ENCODE measurements at places on chromosomes 2 and 18.

- DNase-seq: no peak
Measured at GRCh38 chr2:56682397-56682760, 498.6 kb downstream of the CCDC85A start.

- no peak for DNase-seq
Measured at GRCh38 chr18:34816183-34816582, 106.1 kb downstream of the DTNA start.

GRCh38 chr18:52617931-52618330 is 277.9 kb downstream of the DCC start:
- DNase-seq: no peak

GRCh38 chr2:14756122-14756541 is 123.6 kb downstream of the LRATD1 start:
- DNase-seq: no peak

GRCh38 chr2:84301717-84302116 is 157.4 kb downstream of the SUCLG1 start:
- no peak for DNase-seq

DNA sequence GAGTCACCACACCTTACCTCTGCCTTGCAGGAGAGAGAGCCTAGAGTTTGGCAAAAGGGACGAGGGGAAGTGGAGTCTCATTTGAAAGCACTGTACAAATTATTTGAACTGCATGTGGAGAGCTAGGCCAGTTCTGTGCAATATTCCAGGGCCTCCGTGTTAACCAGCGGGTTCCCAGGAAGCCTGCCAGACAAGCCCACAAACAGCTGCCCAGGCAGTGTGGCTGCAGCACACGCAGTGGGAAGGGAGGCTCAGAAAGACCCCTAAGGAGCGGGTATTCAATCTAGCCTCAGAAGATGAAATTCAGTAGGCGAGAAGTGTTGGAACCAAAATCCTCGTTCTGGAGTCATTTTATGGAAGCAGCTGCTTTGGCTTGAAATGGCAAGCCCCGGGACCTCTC is 30.7 kb downstream of the CNGA3 start:
- DNase-seq: no peak

DNA sequence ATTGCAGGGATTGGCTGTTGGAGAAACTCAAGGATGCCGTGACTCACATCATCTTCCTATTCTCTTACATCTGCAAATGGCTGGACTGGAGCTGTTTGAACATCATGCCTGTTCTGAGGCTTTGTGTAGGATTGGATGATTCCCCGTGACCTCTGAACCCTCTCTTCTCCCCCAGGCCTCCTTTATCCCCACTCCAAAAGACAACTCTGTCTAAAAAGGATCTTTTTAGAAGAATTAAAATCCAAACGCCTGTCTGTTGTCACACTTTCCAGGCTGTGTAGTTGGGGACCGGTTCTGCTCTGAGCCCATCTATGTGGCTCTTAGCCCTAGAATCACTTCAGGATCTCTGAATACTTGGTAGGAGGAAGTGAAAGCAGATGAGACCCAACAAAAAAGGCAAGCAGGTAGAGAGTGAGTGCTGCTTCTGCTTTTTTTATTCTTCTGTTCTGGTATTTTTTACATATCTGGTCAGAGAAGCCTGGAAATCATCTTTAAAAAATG is 565 bp downstream of the SP140 start:
- no peak for DNase-seq

DNA sequence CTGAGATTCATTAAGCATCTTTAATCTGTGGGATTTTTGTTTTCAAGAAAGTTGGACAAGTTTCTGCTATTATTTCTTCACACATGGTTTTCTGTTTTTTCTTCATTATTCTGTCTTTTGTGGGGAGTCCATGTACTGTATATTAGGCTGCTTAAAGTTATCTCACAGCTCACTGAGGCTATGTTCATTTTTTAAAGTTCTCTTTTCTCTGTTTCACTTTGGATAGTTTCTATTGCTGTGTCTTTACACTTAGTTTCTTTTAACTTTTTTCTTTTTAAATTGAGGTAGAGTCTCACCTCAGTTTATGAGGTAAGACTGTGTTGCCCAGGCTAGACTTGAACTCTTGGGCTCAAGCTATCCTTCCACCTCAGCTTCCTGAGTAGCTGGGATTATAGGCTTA is 8.6 kb downstream of the OSBPL6 start:
- DNase-seq: no peak

GRCh38 chr2:160491911-160492371 is 1.7 kb downstream of the RBMS1 start:
- DNase-seq: no peak

- DNase-seq: no peak
Measured at GRCh38 chr18:51300912-51301311, 103.4 kb upstream of the MEX3C start.

- DNase-seq: no peak
Measured at GRCh38 chr18:70376914-70377258, 88.0 kb downstream of the SOCS6 start.

DNA sequence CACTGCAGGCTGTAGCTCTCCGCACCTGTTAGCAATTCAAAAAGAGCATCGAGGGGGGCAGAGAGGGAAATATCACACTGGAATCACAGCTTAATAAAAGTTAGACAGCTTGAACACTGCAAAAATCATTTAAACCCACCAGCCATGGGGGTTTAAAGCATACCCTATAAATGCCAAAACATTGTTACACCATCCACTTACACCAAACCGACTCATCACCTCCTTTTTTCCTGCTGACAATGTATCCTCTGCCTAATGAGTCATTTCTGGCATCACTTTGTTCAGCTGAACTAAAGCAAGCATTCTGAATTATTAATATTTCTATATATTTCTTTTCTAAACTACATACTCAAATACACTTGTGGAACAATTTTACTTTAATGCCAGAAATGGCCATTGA is 21.6 kb downstream of the MC4R start:
- DNase-seq: no peak

DNA sequence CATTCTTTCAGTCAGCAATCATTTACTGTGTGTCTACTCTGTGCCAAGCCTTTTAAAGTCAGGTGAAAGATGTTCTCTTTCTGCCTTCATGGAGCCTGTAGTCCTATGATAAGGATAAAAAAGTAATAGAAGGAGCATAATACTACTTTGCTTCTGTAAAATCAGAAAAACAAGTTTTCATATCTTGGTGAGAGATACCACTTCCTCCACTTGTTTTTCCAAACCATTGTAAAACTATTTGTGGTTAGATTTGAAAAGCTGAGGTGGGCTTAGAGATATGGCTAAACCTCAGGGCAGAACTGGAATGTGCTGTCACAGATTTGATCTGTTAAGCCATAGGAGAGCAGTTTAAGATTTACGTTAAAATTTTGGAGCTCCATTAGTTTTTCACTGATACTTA is 104.7 kb upstream of the FAM117B start:
- DNase-seq: no peak

- no peak for DNase-seq
Measured at GRCh38 chr18:77004555-77005380, 127.8 kb downstream of the MBP start.
